Smooth muscle cell of the coronary artery (primary cell): ENCODE measurements at places on chromosomes 2 and 18. TPM values are rescaled to one million over a fixed set of nuclear protein-coding genes. Genes with fewer than 3 reads are reported as not detected.

Gene CERKL
- total RNA-seq: 0.08 TPM in 1 of 2 replicates, not detected in the other

Gene QPCT
- 2.2 and 13.6 TPM in 2 replicates for total RNA-seq

Gene SERPINB11
- total RNA-seq: 0.12 TPM in 1 of 2 replicates, not detected in the other

Gene PLGLB2
- 0.23 and 0.60 TPM in 2 replicates for total RNA-seq

Gene LMAN2L
- 24.4 and 31.5 TPM in 2 replicates for total RNA-seq

Gene SERPINB2
- total RNA-seq: 0.23 TPM in 1 of 2 replicates, not detected in the other

Gene PDCD1
- total RNA-seq: not detected in 2 replicates

Gene ZBTB7C
- 4.7 TPM in 1 of 2 replicates, not detected in the other for total RNA-seq

Gene IER3IP1
- total RNA-seq: 20.6 and 55.1 TPM in 2 replicates

Gene OTOS
- 0.23 TPM in 1 of 2 replicates, not detected in the other for total RNA-seq

Gene INHBB
- total RNA-seq: 0.08 and 0.70 TPM in 2 replicates

Gene MYCN
- total RNA-seq: not detected in 2 replicates

Gene NYAP2
- total RNA-seq: not detected in 2 replicates

Gene SIX2
- 0.38 and 0.47 TPM in 2 replicates for total RNA-seq

Gene STPG4
- 0.23 TPM in 2 replicates for total RNA-seq

Gene ESPNL
- 0.08 and 0.35 TPM in 2 replicates for total RNA-seq

Gene LIMS3
- total RNA-seq: 1.8 and 8.4 TPM in 2 replicates

Gene IL1RL2
- total RNA-seq: 0.38 and 4.3 TPM in 2 replicates

Gene UNC50
- total RNA-seq: 40.1 and 42.6 TPM in 2 replicates
